ENCODE measurements at places on chromosomes 4 and X.
A peak's percentile ranks its signal among the peaks of the same experiment; 100 is the strongest.

DNA sequence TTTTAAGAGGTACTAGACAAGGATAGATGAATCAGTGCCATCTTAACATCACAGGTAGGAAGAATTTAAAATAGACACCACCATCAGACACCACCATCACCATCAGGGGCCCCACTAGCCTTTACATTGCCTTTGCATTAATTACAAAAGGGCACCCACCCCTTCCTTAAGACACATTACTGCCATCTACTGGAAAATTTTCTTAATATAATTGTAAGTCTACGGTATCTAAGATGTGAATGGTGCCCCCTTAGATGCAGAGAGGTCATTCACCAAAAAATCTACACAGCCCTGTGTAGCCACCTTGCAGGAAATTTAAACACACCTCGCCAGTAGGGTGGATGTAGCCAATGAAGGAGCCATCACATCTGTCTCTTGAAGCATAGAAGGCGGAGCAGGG is 184.1 kb downstream of the MID1IP1 start:
- peak; percentile 60 for DNase-seq

DNA sequence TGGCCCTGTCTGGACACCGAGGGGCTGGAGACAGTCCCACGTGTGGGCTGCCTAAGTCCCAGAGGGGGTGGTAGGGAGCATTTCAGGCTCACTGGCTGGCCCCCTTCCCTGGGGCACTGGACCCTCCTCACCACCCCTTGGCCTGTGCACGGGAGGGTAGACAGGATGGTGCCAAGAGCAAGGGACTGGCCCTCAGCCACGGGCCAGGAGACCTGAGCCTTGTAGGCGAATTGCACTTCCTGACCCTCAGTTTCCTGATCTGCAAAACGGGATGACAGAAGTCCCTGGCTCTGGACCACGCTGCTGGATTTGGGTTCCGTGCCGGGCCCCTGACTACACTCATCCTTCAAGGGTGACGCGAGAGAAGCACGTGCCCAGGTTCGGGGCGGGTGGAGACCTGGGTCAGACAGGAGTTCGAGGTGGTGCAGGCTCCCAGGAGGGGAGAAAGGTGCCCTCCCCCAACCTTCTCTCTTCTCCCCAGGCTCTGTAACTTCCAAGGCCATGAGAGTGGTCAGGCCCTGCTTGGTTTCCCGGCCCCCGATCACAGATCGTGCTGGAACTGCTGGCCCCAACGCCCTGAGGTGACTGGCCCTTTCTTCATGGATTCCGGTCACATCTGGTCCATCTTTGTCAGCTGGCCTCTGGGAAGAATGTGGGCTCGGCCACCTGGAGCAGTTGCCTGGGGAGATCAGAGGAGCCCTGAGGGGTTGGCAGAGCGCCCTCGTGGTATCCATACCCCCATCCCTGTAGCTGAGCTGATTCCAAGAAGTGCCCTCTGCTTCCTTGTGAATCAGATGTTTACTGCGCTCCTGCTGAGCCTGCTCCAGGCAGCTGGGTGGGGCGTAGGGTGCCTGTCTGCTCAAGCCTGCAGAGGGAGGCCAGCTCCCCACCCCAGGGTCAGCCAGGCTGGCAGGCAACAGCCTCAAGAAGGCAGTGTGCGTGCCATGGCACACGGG is 3.3 kb downstream of the SH3BP2 start:
- no peak for DNase-seq

DNA sequence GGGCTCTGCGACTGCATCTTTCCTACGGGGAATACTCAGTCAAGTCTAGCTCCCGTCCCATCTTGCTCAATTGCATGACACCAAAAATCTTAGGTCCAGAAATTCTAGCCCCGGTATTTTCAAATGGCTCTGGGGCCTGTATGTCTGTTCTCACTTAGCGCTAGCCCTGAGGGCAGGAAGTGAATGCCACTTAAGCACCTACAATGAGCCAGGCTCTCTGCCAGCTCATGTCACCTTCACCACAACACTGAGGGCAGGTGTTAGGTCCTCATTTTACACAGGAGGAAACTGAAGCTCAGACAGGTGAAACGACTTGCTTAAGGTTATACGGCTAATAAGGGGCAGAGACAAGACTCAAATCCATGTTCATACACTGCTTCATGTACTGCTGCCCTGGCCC is 282.8 kb downstream of the PPP1R2C start:
- DNase-seq, result no peak

DNA sequence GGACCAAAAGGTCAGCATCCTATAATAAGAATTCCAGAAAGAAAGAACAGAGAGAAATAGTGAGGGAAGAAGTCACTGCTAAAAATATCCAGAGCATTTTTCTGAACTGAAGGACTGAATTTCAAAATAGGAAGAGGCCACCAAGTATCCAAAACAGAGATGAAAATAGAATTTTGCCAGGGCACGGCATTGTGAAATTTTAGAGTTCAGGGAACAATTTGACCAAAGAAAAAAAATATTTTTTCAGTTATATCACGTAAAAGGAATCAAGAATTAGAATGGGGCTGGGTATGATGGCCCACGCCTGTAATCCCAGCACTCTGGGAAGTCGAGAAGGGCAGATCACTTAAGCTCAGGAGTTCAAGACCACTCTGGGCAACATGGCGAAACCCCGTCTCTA is 65.4 kb downstream of the FGFBP1 start:
- DNase-seq, result no peak

DNA sequence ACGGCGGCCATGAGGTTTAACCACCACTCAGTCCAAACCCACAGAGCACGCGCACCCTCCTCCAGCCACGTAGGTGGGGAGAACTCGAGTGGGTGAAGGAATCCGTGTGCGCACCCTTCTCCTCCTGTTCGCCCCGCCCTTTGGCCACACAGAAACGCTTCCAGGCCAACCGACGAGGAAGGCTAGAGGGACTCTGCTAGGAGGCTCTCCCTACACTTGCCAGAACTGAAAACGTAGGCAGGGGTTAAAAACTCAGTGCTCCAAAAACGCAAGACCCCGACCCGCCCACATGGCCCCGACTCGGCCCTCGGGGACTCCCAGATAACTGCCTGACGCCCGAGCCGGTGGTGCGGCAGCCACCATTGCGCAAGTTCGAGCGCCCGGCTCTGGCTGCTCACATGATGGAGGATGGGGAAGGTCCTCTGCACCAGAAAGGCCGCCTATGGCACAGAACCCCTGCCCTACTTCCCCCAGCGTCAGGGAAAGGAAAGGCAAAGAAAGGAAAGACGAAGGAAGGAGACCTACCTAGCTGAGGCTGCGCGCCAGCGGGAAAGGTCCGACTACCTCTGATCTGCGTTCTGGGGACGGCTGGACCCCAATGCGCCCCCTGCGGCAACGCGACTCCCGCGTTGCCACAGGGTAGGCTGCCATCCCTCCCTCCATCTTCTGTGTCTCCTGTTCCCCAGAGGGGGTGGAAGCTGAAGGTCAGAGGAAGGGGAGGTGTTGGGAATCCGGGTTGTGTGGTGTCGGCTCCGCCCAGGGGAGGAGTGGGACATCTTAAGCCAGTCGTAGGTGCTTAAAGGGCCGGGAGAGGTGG is 201.9 kb upstream of the AGTR2 start:
- DNase-seq, result no peak

DNA sequence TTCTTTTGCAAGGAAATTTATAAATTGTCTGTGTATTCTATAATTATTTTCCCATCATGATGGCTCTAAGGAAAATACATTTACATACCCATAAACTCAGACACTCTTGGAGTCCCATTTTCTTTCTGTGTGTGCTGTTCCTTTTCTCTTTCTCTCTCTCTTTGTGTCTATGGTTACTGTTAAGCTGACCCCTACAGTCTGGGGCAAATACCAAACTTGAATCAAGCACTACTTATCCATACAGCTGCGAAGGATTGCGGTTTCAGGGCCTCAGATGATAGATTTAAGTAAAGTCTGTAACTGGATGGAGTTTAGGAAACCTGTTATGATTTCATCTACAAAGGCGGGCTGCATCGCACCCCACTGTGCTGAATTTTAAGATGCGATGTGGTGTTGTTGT is 150.2 kb downstream of the SHROOM3 start:
- no peak for DNase-seq

- DNase-seq, result no peak
These were observed 111.3 kb downstream of the ARHGAP10 start for GRCh38 chr4:147843162-147843561.

DNA sequence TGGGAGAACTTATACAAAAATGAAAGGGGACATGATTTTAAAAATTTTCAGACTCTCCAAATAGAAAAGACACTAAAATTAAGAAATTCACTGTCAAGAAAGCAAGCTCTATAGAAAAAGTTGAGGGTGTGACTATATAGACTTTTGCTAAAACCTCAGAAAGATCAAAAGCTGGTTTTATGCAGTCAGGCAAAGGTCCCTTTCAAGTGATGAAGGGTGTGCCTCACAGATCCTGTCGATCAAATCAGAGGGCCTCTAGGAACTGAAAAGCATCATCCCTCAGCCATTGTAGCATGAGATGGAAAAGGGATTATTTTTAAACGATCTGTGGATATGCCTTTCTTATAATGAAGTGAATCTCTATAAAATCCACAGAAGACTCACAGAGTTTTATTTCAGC is 116.5 kb downstream of the FAM13A start:
- DNase-seq, result no peak

DNA sequence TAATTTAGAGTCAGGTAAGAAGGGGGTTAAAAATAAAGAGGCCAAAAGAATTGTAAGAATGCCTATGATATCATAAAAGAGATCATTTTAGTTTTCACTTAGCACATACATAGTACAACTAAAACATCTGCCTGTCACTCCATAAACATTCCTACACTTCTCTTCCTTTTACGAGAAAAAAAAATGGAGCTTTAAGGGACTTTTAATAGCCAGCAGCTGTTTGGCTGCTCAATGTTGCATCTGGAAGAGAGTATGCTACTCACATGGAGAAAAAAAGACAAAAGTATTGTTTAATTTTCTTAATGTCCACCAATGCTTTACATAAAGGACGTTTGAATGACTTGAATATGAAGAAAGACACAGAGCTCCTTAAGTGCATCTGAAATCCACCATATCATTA is 48.7 kb upstream of the TNIP3 start:
- DNase-seq, result no peak

GRCh38 chr4:38894322-38894982 is 26.8 kb downstream of the FAM114A1 start:
- DNase-seq, result peak; percentile 25

DNA sequence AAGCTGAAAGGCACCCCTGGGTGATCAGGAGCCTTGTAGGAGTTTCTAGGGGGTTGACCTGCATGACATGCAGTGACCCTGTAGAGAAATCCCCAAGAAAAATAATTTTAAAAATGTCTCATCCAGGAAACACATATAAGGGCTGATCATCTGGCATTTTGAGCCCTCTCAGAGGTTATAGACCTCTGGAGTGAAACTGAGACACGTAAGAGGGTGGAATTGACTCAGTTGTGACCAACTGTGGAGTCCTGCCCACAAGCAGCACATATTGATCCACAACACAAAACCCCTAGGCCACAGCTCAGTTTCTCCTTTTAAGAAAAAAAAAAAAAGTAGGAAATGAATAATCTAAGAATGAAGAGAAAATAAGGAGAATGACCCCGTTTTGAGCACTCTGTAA is 32.5 kb upstream of the MTMR8 start:
- no peak for DNase-seq

Measured in Kasumi-1 (cell line).